Testis (tissue), 5 donors: ENCODE measurements at places on chromosomes 1 and 21. TPM values are rescaled to one million over a fixed set of nuclear protein-coding genes. Genes with fewer than 3 reads are reported as not detected.

DNA sequence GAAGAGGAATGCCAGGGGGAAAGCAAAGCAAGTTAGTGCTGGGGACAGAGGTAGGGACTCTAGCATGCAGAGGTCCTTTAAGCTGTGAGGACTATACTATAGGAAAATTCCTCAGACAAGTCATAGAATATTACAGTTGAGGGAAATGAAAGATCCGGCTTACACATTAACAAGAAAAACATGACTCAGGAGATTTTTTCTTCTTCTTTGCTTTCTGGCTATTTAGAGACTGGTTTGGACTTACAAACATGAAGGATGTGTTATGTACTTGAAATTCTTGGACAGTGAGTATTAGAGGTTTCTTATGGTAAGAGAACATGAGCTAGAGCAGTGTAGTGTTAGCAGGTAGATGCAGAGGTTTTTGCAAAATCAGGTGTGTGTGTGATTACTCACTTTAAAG lies 24.9 kb downstream of the USP25 start:
- DNase-seq = no peak

GRCh38 chr1:116907351-116907750 lies 2.4 kb upstream of the PTGFRN start:
- no peak for DNase-seq

- DNase-seq = no peak
Observed at GRCh38 chr1:246200738-246201137, 306.3 kb downstream of the SMYD3 start.

DNA sequence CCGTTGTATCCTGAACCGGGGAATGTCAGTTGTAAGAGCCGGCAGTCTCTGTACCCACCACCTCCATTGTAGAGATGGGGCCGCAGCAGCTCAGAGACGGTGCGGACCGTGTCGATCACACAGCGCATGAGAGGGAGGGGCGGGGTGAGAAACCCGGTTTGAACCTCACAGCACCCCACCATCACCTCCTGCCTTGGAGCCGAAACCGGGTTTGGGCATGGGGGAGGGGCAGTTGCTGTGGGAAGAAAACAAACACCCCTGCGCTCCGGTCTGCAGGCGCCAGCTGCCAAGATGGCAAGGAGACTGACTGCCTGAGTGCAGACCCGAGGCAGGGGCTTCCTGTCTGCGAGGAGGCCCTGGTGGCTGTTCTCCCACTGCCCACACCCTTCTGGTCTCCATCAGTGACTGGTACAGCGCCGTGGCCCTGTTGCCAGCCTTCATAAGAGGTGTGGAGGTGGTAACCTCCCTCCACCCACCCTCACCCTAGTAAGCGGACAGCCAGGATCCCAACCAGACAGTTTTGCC lies 69.2 kb upstream of the SSBP3 start:
- DNase-seq = no peak

- no peak for DNase-seq
Observed at GRCh38 chr1:72516264-72516663, 233.9 kb upstream of the NEGR1 start.

DNA sequence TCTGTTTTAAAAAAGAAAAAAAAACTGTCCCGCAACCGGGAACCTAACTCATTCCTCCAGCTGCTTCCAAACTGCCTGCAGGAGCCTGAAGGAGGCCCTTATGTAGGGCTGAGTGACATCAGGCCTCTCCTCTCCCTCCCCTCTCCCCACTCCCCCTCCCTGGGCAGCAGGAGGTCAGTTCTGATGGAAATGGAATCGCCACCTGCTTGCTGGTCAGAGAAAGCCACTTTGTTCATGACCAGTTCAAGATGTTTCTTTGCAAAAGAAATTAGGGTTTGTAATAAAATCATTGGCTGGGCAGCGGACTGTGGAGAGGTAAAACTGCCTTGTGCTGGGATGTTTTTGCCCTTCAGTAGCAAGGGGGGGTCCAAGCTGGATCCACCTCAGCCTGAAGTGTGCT lies at the start of gene MAP1LC3C:
Gene MAP1LC3C, minus strand, starts transcription at position 73 of the 400 bp plus-strand sequence. CDS start 90 bp downstream, outside the sequence.
- DNase-seq = no peak

- no peak for DNase-seq
Observed at GRCh38 chr1:223189903-223190724, 47.1 kb upstream of the TLR5 start.

GRCh38 chr1:19648689-19649088 lies 4.6 kb downstream of the NBL1 start:
- DNase-seq = peak; percentile 38

DNA sequence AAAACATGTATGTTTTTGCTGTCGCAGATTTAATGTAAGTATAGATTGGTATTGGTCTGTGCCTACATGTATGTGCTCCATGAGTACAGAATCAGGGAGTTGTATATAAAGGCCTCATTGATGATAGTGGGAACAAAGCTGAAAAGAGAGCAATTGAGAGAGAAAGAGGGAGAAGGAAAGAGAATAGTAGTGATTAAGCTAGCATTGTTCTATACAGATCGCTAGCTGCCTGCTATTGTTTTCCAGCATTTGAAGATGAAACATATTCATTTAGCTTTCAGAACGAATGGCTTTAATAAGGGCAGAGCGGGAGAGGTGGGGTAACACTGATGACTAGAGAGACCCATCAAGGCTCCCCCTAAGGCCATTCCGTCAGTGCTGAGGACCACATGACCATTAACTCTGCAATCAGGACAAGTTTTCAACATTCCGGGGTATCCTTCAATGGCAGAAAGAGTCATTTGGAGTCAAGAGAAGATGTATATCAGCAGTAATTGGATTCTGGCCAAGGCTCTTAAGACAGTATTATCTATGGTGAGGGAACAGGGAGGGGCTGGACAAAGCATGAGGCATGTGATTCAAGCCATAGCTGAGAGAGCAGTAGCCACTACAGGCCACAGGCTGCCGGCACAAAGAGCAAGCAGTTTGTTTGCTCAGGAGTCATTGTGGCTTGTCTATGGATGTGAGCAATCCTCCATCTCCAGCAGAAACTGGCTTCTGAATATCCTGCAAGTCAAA lies 176.5 kb downstream of the PBX1 start:
- DNase-seq = no peak

DNA sequence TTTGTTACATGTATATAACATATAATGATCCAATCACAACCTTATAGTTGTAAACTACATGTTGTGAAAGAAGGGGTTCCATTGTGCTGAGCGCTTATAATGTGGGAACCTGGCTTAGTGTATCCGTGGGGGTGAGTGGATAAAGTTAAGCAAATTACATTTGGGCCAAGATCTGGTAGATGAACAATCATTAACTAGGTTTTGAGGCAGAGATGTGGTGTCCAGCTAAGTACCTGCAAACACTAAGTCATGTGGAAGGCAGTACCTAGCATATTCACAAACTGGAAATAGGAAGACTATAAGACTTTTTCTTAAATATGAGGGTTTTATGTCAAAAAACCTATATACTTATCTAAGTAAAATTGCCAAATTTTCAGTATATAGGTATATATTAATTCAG lies 167.2 kb upstream of the PDE4B start:
- DNase-seq = no peak

- DNase-seq = no peak
Observed at GRCh38 chr1:21553116-21553926, 44.1 kb downstream of the ALPL start.

- DNase-seq = no peak
Observed at GRCh38 chr1:108878678-108879077, 1.9 kb downstream of the GPSM2 start.

DNA sequence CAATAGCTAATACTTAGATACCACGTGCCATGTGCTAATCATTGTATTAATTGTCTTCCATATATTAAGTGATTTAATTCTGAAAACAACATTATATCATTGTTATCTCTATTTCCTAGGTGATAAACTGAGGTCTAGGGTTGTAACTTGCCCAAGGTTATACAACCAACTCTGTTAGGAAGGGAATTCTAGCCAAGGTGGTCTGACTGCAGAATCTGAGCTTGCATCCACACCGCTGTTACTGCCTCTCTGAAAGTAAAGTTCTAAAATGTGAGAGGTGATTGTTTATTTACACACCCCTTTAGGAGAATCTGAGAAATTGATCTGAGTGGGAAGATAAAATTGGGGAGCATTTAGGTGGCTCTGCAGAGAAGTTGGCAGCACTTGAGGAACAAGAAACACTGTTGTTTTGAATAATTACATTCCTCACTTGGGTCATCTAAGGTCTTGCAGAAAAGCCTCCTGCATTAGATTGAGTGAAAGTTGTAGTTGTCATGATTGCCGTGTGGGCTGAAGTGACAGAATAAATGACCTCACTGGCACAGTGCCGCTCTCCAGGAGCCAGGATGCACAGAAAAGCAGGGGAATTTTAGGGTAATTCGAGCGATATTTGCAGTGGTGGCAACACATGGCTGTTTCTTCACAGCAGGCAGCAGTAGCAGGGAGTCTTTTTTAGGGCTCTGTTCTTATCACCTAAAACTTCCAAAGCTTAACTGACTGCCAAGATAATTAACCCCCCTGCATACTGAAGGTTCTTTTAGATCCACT lies 121.7 kb downstream of the ADGRL4 start:
- DNase-seq = no peak

GRCh38 chr1:193537266-193538002 lies 351.0 kb upstream of the B3GALT2 start:
- DNase-seq = no peak

- DNase-seq = no peak
Observed at GRCh38 chr21:33028287-33028670, 2.5 kb downstream of the OLIG2 start.

GRCh38 chr1:17950728-17951127 lies 156.9 kb upstream of the IGSF21 start:
- no peak for DNase-seq

GRCh38 chr1:228198977-228199590 lies 8.8 kb upstream of the OBSCN start:
- DNase-seq = no peak

- no peak for DNase-seq
Observed at GRCh38 chr1:59218521-59219236, 78.2 kb upstream of the FGGY start.

DNA sequence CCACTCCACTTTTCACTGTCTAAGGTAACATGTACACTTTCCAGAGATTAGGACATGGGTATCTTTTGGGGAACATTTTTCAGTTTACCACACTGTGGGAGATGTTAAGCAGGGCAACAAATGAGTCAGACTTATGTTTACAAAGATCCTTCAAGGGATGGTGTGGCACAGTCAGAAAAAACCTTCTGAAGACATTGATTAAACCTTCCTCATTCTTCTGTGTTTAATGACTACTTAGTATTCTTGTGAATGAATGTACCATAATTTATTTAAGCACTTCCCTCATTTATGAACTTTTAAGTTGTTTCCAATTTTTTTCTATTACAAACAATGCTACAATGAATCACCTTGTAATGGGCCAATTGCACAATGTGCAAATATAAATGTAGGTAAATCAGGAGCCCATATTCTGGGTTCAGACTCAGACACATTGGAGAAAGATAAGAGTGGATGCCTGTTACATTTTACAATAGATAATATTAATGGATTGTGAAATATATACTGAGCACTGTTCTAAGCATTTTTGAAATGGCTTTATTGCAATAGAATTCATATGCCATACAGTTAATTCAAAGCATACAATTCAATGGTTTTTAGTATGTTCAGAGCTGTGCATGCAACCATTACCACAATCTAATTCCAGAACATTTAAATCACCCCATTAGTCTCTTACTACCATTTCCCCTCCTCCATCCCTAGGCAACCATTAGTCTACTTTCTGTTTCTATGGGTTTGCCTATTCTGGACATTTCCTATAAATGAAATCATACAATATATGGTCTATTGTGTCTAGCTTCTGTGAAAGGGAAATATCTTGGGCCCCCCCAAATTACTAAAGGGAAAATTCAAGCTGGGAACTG lies 1.9 kb upstream of the SFT2D2 start:
- DNase-seq = no peak

- no peak for DNase-seq
Observed at GRCh38 chr21:19553919-19554615, 1150.5 kb upstream of the TMPRSS15 start.

- DNase-seq = no peak
Observed at GRCh38 chr1:38152351-38153065, 105.9 kb upstream of the POU3F1 start.

DNA sequence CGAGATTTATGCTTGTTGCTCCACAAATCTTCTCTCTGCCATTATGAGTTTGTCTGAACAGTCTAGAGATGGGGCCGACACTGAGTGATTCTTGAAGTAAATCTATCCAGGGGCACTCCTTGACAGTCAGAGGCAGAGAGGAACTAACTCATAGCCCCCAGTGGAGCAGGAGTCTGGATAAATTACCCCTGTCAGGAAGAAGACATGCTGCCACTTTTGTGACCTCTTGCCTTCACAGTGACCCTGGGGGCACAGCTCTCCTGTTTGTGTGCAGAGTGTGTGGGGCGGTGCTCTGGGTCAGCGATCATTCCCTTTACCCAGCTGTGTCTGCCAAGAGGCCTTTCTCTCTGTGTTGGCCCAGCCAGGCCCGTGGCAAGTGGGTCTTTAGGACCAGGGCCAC lies 29.5 kb downstream of the PEX14 start:
- DNase-seq = no peak

GRCh38 chr1:40734882-40735628 lies 43.6 kb downstream of the NFYC start:
- DNase-seq = no peak

DNA sequence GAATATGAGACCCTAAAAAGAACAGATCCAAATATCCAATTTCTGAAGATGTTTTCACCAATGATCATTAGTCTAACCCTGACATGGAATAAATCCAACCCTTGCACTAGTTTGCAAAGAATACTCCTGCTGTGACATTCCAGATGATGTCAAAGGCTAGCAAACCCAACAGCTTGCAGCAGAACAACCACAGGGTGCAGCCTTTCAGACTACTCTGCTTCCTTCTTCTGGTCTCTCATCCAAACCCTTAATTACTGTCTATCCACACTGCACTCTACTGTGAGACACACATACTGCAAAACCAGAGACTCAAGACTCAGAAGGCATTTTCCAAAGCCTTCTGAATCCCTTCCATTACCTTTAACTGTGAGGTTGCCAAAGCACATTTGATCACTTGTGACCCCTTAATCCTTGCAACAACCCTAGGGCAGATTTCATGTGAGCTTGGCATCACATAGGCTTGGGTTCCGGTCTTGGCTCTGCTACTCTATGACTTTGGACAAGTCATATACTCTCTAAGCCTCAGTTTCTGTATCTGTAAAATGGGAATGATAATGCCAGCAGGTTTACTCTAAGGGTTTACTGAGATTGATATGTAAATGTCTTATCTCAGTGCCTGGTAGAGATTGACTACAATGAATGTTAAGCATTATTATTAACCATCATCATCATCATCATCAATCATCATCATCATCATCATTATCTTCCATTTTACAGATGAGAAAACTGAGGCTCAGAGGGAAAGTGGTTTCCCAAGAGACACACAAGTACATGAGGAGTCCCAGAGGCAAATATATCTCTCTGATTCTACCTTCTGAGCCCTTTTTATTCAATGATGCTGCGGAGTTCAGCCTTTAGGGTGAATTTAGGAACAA lies 94.5 kb downstream of the SYF2 start:
- DNase-seq = no peak

- no peak for DNase-seq
Observed at GRCh38 chr1:225366018-225366417, 61.8 kb downstream of the LBR start.

Gene LMX1A
- 2.6 TPM for polyA plus RNA-seq

Gene RAB7B
- 6.2 TPM for polyA plus RNA-seq

Gene SPATA46
- 72.9 TPM for polyA plus RNA-seq

Gene GNAI3
- polyA plus RNA-seq = 5.7 TPM

Gene NBPF6
- 10.7 TPM for polyA plus RNA-seq

Gene CZIB
- polyA plus RNA-seq = 97.2 TPM

Gene HMGCS2
- polyA plus RNA-seq = 93.7 TPM

Gene MPL
- polyA plus RNA-seq = 0.32 TPM
